ENCODE measurements at places on chromosomes 12 and 14. TPM values are rescaled to one million over a fixed set of nuclear protein-coding genes. Genes with fewer than 3 reads are reported as not detected.

KCNH5 gene
- total RNA-seq: not detected

NRL gene
- 1.3 TPM for total RNA-seq

PTGR2 gene
- total RNA-seq: 9.2 TPM

SIRT4 gene
- 0.61 TPM for total RNA-seq

NXPH4 gene
- 2.8 TPM for total RNA-seq

SARNP gene
- 61.1 TPM for total RNA-seq

FICD gene
- 15.2 TPM for total RNA-seq

EMP1 gene
- total RNA-seq: 230 TPM

NRIP2 gene
- total RNA-seq: not detected

CYP46A1 gene
- 0.20 TPM for total RNA-seq

UNC79 gene
- total RNA-seq: 0.05 TPM

ACSM4 gene
- not detected for total RNA-seq

Measured in MCF 10A (cell line).